ENCODE measurements at places on chromosomes 6 and 20.

GRCh38 chr6:88650029-88650619 is 313.3 kb downstream of the RNGTT start:
- no peak for DNase-seq

GRCh38 chr20:54221353-54221752 is 13.5 kb downstream of the PFDN4 start:
- DNase-seq = no peak

GRCh38 chr20:61886721-61887595 is 178.7 kb downstream of the TAF4 start:
- DNase-seq = no peak

DNA sequence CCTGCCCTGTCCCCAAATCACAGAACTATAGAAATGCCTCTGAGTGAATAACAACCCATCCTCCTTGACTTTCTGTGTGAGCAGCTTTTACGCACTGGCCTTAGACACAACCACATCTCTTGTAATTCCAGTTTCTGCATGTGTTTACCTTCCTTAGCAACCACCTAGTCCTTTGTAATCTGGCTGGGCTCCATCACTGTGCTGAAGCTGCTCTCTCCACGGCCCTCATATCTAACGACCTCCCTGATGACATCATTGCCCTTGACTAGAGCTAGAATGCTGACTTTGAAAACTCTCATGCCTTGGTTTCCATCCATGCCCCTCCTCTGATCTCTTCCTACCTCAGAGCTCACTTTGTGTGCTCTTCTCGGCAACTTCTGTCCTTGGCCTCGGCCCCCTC is 30.5 kb upstream of the GLP1R start:
- no peak for DNase-seq

- no peak for DNase-seq
Observed at GRCh38 chr6:117483645-117484016, 1.2 kb downstream of the DCBLD1 start.

DNA sequence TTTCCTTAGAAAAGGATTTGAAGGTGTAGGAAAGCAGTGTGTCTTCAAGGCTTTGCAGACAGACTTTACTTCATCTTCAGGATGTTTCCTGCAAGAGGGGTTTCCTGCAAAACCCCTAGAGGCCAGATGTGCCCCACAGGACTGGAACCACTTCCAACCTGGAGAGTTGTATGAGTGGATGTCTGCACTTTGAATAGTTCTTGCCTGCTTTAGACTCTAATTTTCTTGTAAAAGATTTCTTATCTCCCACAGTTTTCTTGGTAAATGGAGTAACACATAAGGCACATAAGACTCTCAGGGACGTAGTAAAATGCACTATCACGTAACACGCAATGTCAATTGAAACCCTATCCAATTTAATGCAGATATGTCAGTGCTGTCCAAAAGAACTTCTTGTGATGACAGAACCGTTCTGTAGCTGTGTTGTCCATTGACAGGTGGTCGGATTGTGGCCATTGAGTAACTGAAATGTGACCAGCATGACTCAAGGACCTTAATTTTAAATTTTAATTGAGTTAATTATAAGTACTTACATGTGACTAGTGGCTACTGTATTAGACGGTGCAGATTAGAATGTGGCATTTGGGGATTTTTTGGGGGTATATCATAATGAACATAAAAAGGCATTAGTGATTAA is 118.7 kb downstream of the JARID2 start:
- no peak for DNase-seq

DNA sequence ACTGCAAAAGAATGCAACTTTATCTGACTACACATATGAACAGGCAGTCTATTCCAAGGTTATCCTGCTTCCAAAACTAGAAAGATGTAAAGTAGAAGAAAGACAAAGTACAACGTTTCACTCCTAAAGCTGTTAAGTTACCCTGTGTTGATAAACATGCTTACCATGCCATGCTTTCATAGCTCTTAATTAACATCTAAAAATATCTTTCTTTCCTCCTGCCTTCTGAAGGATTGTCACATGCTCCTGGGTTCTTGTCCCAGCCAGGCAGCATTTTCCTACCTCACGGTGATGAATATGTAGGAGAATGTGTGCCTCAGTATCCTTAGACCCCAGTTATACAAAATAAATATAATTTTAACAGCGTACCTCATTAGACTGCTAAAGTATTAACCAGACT is 344.6 kb downstream of the SYNE1 start:
- DNase-seq = no peak

DNA sequence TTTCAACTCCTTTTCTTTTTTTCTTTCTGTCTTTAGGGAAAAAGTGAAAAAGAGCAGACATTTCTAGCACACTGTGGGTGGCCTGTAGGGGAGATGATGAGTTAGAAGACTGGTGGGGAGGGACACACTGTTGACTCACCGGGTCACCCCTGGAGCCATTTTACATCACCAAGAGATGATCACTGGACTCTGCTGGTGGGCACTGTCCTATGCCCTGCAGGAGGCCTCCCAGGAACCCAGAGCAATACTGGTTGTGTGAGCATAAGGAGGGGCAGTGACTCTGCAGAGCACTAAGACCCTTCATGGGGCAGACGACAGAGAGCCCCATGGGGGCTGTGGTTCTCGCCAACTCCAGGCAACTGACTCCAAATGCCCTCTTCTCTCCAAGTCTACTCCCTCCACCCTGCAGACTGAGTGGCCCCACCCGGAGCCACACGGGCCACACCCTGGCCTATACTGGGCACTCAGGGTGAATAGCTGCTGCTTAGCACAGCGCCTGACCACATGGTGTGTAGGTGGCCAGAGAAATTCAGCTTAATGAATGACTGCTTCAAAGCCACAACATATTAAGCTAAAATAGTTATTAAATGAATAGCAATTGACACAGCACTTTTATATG is 177.5 kb downstream of the CDC5L start:
- DNase-seq = peak; percentile 17

DNA sequence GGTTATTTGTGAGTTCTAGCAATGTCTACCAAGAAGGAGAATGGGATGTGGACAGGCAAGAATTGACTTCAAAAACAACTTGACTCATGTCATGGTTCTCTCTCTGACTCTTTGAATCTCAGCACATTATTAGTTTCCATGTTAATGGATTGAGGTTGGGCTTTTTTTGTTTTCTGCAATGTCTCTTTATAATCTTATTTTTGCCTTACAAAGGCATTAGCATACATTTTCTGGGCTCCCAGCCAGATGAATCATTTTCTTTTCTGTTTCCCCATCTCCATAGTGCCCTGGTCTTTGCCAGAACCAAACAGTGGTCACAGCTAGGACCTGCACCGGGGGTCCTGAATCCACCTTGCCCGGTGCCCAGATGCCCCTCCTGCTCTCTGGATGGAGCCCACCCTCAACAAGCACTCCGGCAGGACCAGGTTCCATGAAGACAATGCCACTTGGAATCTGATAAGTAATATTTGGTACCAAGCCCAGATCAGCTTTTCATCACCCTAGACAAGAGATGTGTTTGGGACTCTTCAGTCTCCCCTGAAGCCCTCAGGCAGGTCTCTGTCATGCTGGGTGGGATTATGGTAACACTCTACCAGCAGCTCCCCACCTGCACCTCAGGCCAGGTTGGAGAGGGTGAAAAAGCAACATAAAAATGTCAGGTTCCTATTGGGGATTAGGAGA is 266.7 kb upstream of the SULF2 start:
- DNase-seq = no peak

GRCh38 chr6:26286168-26286877 is 78.7 kb upstream of the BTN3A2 start:
- DNase-seq = peak; percentile 76

DNA sequence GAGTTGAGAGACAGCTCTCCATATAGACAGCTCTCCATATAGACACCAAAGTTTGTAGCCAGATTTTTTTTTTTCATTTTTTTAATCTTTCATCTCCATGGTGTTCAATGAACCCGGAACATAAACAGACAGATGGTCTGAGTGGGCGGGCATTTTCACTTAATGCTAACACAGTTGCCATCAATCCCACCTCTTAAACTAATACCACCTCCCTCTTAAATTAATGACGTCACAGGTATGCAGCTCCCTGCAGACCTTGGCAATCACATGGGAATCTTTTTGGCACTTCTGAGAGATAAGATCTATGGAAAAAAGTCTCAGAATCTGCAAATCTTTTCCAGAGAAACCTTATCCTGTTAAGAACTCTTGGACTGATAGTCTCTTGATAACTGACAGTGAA is 43.2 kb downstream of the PFDN4 start:
- DNase-seq = no peak

DNA sequence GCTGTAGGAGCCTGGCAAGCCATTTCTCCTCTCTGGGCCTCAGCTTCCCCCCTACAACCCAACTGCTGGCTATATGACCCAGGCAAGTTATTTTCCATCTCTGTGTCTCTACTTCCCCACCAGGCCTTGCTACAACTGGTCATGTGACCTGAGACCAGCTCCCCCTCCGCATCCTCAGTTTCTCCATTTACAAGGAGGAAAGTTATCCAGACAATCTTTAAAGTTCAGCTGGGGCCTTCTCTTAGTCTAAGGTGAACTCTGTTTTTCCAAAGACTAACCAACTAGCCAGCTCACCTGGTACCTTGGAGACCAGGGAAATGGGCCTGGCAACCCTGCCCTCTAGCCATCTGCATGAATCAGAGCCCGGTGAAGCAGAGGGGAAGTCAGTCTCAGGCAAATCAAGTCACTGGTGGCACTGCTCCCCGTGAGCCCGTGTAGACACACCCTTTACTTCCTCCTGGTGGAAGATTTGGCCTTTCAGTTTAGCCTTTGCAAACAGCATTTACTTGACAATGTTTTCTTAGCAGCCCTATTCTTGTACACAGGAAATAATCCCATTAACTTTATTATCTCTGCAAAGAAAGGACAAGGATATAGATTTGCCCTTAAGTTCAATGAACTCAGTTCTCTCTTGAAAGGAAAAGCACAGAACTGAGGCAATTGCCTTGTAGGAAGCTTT is 157.7 kb downstream of the VEGFA start:
- DNase-seq = no peak

DNA sequence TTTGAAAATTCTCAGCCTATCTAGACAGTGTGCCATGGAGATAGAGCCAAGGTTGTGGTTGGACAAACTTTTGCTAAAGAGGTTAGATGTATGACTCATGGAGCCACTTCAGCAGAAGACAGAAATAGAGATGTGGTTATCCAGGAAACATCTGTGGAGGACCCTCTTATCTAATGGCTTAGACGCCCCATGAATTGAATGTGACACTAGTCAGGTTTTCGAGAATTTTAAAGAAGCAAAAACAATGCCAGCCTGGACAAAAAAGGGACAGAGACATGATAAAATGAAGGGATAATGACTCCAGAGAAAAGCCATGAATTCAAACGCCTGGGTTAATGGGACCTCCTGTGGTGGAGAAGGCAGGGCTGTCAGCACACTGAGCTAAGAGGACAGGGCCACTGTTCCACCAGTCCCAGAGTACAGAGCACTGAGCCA is 280.5 kb downstream of the CLVS2 start:
- no peak for DNase-seq

DNA sequence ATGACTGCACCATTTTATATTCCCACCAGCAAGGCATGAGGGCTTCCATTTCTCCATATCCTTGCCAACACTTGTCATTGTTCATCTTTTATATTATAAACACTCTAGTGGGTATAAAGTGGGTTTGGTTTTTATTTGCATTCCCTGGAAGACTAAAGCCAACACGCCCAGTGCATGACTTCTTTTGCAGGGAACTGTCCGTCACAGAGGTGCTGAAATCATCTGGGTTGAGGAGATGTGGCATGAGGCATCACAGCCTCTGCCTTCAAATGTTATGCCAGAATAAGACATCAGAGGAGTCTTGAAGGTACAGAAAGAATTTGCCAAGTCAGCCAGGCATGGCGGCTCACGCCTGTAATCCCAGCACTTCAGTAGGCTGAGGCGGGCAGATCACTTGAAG is 29.9 kb upstream of the FAM210B start:
- no peak for DNase-seq

DNA sequence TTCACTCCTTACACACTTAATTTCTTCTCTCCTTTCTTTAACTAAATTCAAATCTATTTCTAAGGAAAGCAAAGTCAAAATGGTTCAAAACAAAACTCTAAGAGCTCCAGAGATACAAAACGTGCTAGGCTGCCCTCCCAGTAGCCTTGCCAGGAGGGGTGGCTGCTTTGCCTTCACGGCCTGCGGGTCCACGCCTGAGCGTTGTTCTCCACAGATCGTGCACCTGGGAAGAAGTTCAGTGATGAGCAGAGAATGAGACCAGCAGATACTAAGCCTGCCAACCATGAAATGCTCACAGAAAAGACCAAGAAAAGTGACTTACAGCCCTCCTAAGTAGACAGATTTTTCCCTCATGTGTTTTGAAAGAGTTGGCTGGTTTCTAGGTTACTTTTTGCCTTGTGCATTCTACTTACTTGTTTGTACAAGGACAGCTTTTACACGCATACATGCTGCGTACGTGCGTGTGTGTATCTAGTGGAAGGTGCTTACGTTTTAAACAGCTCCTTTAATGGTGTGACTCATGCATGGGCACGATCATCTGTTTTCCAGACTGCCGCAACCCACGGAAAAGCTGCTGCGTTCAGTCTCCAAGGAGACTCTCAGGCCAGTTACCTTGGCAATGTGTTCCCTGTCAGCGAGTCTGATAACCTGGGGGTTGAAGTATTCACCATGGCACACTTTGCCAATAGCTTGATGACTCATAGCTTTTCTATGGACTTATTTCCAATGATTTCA is 32.4 kb upstream of the PBOV1 start:
- DNase-seq = peak; percentile 71

DNA sequence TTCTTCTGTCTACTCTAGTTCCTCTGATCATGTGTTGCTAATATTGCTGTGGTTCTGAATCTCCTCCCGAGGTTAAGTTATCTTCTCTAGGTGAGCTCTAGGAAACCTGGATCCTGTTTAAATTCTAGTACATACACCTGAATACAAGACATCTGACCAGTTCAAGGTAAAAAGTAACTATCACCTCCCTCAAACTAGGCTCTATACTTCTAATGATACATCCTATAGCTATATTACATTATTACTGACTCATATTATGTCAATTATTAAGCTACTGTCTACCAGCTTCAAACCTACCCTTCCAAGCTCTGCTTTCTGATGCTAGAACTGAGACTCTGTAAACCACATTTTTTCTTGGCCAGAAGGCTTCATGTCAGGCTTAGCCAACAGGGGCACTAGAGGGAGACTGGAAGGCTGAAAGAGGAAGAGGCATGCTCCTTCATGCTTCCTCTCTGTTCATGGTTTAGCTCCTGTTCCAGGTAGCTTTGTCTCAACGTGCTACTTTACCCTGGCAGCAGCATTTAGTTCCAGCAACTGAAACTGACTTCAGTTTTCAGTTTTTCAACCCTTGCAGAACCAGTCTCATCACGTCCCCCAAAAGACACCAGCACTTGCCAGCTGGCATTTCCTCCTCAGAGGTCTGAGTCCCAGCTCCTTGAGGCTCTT is 148.4 kb upstream of the TOP1 start:
- DNase-seq = no peak

DNA sequence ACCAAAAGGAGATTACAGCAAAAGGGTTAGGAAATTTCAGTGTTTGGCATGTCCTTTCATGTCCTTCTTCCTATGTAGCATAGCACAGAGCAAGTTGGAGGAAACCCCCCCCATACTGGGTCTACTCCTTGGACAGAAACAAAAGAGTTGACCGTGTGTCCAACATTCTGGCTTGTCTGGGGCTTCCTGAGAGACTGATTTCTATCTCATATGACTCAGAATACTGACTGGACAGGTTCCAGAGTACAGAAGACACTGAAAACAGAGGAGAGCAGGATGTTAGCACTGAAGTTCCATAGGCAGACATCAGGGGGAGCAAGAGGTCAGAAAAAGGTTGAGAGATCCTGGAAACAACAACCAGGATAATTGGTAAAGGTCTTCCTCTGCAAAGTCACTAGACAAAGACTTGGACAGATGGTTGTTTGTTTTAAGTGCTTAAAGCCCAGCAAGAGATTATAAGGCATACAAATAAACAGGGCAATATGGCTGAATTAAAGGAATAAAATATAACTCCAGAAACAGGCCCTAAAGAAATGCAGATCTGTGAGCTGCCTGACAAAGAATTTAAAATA is 48.4 kb downstream of the USP49 start:
- peak; percentile 71 for DNase-seq
